ENCODE measurements at places on chromosomes 3 and 15. TPM values are rescaled to one million over a fixed set of nuclear protein-coding genes. Genes with fewer than 3 reads are reported as not detected.

- H3K27ac ChIP-seq: no peak overlapping the region
- no peak for DNase-seq
- H3K4me1 ChIP-seq: no peaks in the 10 kb centered on the region
Observed at GRCh38 chr15:49428409-49429095, 5.5 kb downstream of the FGF7 start.

Gene ACSBG1
- 0.06 TPM for polyA plus RNA-seq

- no peaks in the 10 kb centered on the region for H3K27me3 ChIP-seq
- H3K4me3 ChIP-seq: no peak overlapping the region
- H3K27ac ChIP-seq: no peak overlapping the region
- peaks cover 36% of the 10 kb centered on the region for H3K4me1 ChIP-seq
- H3K36me3 ChIP-seq: no peaks in the 10 kb centered on the region
Observed at GRCh38 chr3:12629560-12629959, 34.4 kb downstream of the RAF1 start.

Gene OR5K2
- polyA plus RNA-seq: not detected

DNA sequence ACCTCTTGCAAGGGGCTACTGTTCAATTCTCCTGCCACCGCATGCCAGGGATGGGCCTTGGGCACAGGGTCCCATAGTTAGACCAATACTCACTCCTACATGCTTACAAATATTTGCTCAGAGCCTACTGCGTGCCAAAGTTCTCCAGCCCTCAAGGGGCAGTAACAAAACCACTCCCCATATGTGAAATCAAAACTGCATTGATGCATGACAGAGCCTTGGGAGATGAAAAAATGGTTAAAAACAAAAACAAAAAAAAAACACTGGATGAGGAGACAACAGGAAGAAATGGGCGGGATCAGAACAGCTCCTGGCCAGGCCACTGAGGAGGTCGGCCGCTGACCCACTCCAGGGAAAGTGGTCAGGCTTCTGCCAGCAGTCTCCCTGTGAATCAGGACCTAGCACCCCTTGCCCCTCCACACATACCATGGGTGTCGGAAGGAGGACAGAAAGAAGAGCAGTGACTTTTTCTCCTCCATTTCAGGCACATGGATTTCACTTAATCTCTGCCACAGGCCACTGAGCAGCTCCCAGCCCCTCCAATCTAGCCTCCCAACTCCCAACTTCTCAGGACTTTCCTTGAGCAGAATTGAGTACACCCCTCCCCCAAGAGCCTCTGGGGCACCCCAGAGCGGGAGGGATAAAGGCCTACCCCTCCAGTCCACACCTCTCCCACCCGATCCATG, 2.8 kb downstream of the PLXNB1 start:
- no peak overlapping the region for H3K27ac ChIP-seq
- H3K4me1 ChIP-seq: peaks cover 8% of the 10 kb centered on the region
- H3K4me3 ChIP-seq: no peak overlapping the region
- DNase-seq: no peak

GRCh38 chr3:121998611-121999473, 23.2 kb downstream of the ILDR1 start:
- no peak overlapping the region for H3K27ac ChIP-seq
- no peak overlapping the region for H3K4me3 ChIP-seq
- no peaks in the 10 kb centered on the region for H3K36me3 ChIP-seq
- no peak for DNase-seq
- H3K27me3 ChIP-seq: no peaks in the 10 kb centered on the region

DNA sequence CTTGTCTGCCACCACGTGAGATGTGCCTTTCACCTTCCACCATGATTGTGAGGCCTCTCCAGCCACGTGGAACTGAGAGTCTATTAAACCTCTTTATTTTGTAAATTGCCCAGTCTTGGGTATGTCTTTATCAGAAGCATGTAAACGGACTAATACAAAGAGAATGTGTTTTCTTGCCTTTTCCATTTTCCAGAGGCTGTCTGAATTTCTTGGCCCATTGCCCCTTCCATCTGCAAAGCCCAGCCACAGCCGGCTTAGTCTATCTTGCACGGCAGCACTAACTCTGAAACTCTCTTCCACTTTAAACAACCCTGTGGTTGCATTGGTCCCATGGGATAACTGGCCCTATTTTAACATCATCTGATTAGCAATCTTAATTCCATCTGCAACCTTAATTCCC, 215.3 kb downstream of the LRTM1 start:
- no peaks in the 10 kb centered on the region for H3K4me1 ChIP-seq
- H3K27ac ChIP-seq: no peak overlapping the region
- no peak for DNase-seq
- no peaks in the 10 kb centered on the region for H3K27me3 ChIP-seq

Gene ALDH1L1
- polyA plus RNA-seq: 0.08 TPM

DNA sequence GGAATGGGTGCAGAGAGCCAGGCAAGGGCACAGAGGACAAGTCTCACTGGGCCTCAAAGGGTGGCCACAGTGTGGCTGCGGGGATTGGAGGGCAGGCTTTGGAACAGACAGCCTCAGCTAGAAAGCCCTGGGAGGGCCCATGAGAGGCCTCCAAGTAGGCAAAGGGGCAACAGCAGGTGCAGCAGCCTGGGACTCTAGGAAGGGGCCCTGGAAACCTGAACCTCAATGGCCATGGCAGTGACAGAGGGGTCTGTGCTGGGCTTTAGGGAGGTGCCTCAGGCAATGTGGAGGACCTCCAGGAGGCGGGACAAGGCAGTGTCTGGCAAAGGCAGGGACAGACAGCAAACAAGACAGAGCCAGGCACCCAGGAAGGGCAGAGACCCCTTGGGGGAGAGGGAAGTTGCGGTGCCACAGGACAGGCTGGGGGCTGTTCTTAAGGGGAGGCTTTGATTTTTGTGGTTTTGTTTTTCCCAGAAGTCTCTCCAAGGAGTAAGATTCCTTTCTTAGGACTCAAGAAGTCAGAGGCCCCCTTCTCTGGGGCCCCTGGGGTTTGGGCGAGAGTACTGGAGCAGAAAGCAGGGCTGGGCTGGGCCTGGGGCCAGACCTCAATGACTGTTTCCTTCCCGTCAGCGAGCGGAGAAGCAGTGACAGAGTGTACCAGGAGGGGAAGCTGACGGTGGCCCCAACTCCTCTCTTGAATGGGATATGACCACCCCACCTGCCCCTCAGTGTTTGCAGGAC, 9.7 kb downstream of the STOML1 start:
- no peaks in the 10 kb centered on the region for H3K4me1 ChIP-seq
- no peak for DNase-seq
- peaks cover 6% of the 10 kb centered on the region for H3K36me3 ChIP-seq
- H3K27me3 ChIP-seq: no peaks in the 10 kb centered on the region
- H3K4me3 ChIP-seq: no peak overlapping the region

Gene ASB14
- 0.26 TPM for polyA plus RNA-seq

GRCh38 chr3:44208568-44208967, 33.1 kb upstream of the TOPAZ1 start:
- no peaks in the 10 kb centered on the region for H3K36me3 ChIP-seq
- H3K4me1 ChIP-seq: no peaks in the 10 kb centered on the region
- H3K27me3 ChIP-seq: peaks cover 20% of the 10 kb centered on the region
- H3K27ac ChIP-seq: no peak overlapping the region
- no peak overlapping the region for H3K4me3 ChIP-seq

DNA sequence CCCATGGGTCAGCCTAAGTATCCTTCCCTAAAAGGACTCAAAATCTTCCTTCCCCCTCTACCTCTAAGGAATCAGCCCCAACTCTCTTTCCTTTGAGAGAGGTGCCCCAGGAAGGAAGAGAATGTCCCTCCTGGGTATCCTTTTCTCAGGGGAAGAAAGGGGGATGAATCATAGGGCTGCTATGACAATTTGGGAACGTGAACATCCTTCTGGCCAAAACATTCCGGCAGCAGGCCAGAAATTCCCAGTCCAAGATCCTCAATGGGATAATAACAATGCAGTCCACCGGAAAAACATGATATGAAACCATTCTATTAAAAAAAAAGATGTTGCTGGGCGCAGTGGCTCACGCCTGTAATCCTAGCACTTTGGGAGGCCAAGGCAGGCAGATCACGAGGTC, 50.8 kb upstream of the CACNA2D3 start:
- no peak overlapping the region for H3K27ac ChIP-seq
- no peak overlapping the region for H3K4me3 ChIP-seq
- no peaks in the 10 kb centered on the region for H3K4me1 ChIP-seq
- no peak for DNase-seq
- no peaks in the 10 kb centered on the region for H3K27me3 ChIP-seq

Gene CASR
- polyA plus RNA-seq: not detected

DNA sequence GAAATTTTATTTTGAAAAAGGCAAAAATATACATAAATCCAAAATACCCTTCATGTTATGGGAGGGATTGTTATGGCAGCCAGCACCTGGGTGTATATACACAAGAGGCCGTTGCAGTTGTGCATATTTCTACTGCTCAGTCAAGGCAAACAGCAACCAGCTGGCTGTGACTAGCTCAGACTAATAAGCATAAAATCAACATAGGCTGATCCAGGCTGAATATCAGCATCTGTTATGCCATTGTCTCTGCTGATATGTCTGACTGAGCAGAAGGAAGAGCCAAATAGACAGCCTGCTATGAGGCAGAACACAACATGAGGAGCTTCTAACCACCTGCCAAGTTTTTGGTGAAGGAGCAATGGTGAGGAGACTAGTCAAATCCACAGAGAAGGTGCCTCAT, 457.5 kb upstream of the ALCAM start:
- H3K27me3 ChIP-seq: no peaks in the 10 kb centered on the region
- H3K36me3 ChIP-seq: no peaks in the 10 kb centered on the region
- H3K4me1 ChIP-seq: no peaks in the 10 kb centered on the region
- DNase-seq: no peak

GRCh38 chr3:157175691-157176507, 16.0 kb upstream of the CCNL1 start:
- no peaks in the 10 kb centered on the region for H3K36me3 ChIP-seq
- H3K27ac ChIP-seq: peak overlapping the region; percentile 99
- no peak for DNase-seq
- H3K4me3 ChIP-seq: peak overlapping the region; percentile 99

Gene NPAP1
- not detected for polyA plus RNA-seq

DNA sequence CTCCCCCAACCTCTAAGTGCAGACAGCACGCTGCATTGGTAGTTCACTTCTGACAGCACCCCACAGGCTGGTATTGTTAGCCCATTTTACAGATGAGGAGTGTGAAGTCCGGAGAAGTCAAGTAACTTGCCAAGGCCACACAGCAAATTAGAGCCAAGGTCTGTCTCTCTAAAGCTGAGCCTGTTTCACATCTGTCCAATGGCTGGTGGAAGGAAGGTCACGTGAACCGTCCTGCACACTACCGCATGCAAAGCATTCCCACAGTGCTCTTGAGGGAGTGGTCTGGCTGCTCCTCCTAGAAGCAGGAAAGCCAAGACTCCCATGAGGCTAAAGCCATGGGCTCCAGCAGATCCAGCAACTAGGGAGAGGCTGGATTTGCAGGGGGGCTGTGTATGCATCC, 50.0 kb downstream of the MGLL start:
- no peaks in the 10 kb centered on the region for H3K27me3 ChIP-seq
- H3K4me1 ChIP-seq: no peaks in the 10 kb centered on the region
- H3K27ac ChIP-seq: no peak overlapping the region
- DNase-seq: no peak
- no peaks in the 10 kb centered on the region for H3K36me3 ChIP-seq
- H3K4me3 ChIP-seq: no peak overlapping the region

Gene PDZRN3
- polyA plus RNA-seq: not detected

Gene ITIH1
- not detected for polyA plus RNA-seq

- peaks cover 3% of the 10 kb centered on the region for H3K27me3 ChIP-seq
- H3K27ac ChIP-seq: no peak overlapping the region
- H3K4me3 ChIP-seq: no peak overlapping the region
- no peaks in the 10 kb centered on the region for H3K36me3 ChIP-seq
Observed at GRCh38 chr3:32004113-32004765, 22.7 kb downstream of the ZNF860 start.

DNA sequence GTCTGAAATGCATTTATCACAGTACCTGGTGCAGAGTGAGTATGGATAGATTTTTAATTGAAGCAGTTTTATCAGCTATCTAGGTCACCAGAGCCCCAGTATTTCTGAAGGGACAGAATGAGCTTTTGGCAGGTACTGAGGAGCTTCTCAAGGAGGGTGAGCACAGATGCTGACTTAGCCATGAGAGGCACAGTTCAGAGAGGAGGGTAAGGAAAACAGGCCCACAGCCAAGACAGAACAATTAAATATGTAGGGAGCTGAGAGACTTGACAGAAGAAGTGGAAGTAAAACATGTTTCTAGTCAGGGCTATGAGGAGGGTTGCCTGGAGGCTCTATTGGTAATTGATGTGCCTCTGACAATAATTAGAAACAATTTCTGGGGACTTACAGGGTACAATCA, 20.1 kb downstream of the ZNF80 start:
- no peaks in the 10 kb centered on the region for H3K27me3 ChIP-seq
- no peak for DNase-seq

Gene IRAK2
- 2.9 TPM for polyA plus RNA-seq

GRCh38 chr3:46460051-46460450, 4.7 kb downstream of the LTF start:
- no peak for DNase-seq
- H3K27me3 ChIP-seq: peaks cover 14% of the 10 kb centered on the region
- H3K4me3 ChIP-seq: no peak overlapping the region
- H3K27ac ChIP-seq: no peak overlapping the region

Gene WDR72
- polyA plus RNA-seq: not detected

DNA sequence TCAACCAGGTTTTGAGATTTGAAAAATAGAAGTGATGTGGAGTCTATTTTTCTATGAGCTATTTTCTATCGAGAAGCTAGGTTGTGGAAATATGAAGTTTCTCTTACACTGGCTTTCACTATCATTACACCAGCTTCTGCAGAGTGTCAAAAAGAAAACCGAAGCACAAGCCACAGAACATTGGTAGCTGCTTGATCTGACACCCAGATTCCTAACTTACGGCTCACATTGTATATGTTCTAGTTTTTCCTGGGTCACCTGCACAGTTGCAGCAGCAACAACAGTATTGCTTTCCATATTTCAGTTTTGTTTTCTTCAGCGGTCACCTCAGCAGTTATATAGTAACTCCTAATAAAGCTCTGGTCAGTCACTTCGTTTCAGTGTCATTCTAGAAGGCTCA, 790.1 kb downstream of the PLOD2 start:
- no peaks in the 10 kb centered on the region for H3K27me3 ChIP-seq
- H3K4me1 ChIP-seq: no peaks in the 10 kb centered on the region
- no peak for DNase-seq
- H3K4me3 ChIP-seq: no peak overlapping the region
- no peak overlapping the region for H3K27ac ChIP-seq

- H3K36me3 ChIP-seq: peaks cover 10% of the 10 kb centered on the region
- DNase-seq: peak; percentile 27
- H3K27me3 ChIP-seq: no peaks in the 10 kb centered on the region
Observed at GRCh38 chr15:50907601-50908208, 778 bp upstream of the AP4E1 start.

Gene TPRG1
- polyA plus RNA-seq: 1.5 TPM

- H3K4me3 ChIP-seq: no peak overlapping the region
- H3K27ac ChIP-seq: no peak overlapping the region
- H3K4me1 ChIP-seq: no peaks in the 10 kb centered on the region
- DNase-seq: no peak
- peaks cover 5% of the 10 kb centered on the region for H3K27me3 ChIP-seq
Observed at GRCh38 chr15:39200586-39200985, 380.3 kb upstream of the THBS1 start.

Data from CD4-positive, CD25-positive, alpha-beta regulatory T cell (primary cell).